ENCODE measurements at places on chromosomes 1 and 21.

DNA sequence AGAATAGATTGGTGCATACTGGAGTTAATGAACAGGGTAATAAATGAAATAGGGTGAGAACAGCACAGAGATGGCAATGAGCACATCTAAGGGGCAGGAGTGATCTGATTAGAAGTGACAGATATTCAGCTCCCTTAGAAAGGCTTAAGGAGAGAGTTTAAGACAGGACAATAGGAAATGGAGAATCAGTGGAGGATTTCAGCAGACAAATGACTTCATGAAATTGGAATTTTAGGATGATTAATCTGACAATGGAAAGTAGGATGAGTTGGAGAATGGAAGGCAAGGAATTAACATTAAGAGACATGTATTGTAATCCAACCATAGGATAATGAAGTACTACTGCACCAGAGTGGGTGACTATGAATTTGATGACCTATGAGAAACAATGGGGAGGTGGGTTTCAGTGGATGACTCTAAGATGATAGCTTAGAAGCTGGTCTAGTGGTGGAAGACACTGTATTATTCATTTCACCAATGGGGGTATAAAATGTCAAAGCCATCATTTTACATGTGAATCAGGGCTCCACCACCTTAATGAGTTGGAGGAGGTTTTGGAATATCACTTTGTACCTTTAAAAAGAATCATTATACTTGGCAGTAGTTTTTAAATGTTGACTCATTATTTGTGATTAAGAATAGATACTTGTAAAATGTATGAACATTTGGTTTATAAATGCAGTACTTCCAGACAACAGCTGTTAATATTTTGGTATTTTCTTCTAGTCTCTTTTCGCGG is 139.1 kb downstream of the PLA2G4A start:
- DNase-seq = no peak

DNA sequence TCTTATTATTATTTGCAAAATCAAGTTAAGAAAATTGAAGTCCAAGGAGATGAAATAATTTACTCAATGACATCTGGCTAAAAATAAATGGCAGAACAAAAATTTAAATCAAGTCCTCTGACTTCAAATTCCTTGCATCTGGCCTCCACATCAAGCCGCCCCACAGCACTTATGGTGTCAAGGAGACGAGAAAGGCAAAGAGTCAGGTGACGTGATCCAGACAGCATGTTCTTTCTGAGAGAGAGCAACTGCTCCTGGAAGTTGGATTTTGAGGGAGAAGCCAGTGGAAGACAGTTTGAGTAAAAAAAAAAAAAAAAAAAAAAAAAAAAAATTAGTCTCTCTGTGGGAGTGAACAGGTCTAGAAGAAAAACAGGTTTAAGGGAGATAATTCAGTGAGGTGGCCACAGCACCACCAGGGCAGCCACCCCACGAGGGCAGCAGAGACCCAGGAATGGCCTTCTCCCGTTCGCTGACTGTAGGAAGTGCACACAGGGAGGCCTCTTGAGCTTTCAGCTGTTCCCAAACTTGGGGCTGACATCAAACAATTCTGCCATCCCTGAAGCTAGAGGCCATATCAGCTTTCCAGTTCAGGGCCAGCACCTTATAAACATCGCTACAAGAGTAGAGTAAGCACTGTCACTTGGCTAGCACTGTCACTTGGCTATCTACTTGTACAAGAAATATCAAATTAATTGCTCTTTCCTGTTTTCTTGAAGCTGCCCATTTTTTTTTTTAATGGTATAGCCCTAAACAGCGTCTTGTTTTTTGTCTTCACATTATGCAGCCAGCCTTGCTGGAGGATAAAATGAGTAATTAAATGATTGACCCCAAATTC is 7.8 kb downstream of the C1orf162 start:
- DNase-seq = peak; percentile 22

GRCh38 chr1:6570987-6571386 is 8.8 kb upstream of the ZBTB48 start:
- DNase-seq = no peak

- no peak for DNase-seq
Observed at GRCh38 chr1:171916315-171916771, 75.0 kb downstream of the DNM3 start.

DNA sequence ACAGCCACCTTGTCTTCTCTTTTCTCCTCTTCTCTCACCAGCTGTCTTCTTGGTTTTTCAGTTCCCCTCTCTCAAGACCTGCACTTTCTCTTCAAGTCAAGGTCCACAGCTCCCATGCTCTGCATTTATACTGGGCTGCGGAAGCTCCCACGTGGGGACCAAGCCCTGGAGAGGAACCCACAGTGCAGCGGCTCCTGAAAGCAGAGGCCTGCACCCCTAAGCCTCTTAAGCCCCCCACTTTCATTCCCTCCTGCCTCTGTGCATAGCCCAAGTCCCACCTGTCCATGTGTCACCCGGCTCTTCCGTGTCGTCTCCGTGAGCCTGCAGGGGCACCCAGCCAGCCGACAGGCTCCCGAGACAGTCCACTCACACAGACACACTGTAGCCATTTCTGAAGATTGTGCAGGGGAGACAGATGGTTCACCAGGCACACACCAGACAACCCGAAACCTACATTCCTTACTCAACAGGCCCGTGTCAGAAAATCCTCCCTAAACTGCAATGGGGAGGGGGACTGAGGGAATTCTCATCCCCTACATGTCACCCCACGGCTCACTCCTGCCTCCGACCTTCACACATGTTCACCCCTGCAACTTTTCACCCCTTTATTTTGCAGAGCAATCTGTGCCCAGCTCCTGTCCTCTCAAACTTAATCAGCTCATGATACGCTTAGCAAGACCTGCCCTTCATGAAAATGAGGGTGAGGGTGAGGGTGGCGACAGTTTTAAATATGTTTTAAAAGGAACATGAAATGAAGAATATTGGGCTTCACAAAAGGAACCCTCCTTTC is 6.3 kb downstream of the MX2 start:
- DNase-seq = no peak

GRCh38 chr1:59332983-59333382 is 36.1 kb downstream of the FGGY start:
- no peak for DNase-seq

DNA sequence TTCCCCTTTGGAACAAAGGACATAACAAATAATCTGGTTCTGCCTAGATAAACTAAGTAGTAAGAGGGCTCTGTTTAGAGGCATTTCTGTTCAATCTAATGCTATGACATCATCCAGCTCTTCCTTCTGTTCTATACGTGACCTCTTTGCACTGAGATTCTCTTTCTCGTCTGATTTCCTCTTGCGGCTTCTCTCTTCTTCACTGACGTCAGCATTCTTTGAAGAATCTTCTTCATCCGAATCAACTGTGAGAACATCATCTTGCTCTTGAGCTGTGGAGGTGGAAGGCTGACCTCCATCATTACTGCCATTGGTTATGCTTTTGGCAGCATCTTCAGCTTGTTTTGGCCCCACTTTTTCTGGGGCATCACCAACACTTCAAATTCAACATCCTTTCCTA is 130.4 kb downstream of the HS2ST1 start:
- no peak for DNase-seq

GRCh38 chr1:183230413-183230812 is 44.3 kb downstream of the LAMC2 start:
- no peak for DNase-seq

- no peak for DNase-seq
Observed at GRCh38 chr1:56227886-56228285, 351.5 kb downstream of the PLPP3 start.

DNA sequence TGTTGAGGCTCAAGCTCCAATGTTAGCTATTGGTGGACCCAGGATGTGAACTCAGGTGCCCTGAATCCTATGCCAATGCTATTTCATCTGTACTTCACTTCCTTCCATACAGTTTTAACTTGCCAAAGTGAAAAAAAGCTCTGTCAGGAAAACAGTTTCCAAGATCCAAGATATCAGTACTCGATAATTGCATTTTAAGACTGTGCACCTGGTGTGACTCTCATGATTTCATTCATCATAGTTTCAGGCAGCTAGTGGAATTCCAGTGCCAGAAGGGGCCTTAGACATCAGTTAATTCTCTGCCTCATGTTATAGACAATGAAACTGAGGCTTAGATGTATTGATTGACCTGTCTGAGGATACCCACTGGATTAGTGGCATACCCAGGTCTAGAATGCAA is 26.5 kb upstream of the LEPR start:
- no peak for DNase-seq

- no peak for DNase-seq
Observed at GRCh38 chr1:37471345-37472231, 2.8 kb upstream of the ZC3H12A start.

DNA sequence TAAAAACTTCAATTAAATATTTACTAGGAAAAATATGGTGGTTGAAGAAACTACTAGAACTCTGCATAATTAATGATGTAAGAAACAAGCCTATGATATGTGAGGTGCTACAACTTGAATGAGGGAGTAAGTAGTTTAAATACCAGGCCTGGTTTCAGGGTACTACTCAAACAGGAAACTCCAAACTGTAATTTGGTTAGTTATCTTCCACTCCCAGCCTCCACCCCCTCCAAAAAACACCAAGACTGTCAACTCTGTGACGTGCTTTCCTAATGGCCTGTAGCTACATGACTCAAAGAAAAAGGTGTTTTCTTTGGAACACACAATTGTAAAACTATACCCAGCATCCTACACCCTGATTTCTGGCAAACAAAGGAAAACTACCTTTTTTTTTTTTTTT is 55.9 kb upstream of the RCC1 start:
- DNase-seq = no peak

DNA sequence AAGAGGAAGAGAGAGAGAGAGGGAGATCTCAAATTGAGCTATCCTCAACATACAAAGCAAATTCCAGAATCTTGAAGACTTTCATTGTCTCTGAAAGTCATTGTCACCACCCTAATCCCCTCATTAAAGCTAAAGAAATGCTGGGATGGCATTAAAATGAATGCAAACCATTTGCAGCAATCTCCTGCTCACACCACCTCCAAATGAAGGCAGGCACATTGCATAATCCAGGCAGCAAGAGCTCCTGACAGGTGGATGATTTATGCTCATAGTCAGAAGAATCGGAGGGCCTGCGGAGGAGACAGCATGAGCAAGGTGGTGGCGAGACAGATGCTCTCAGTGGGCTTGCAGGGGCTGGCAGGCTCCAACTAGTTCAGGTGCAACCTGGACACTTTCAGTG is 90.2 kb downstream of the ESRRG start:
- DNase-seq = no peak

GRCh38 chr1:116943438-116943837 is 33.7 kb downstream of the PTGFRN start:
- no peak for DNase-seq
